ENCODE measurements at places on chromosomes 5 and 9.

DNA sequence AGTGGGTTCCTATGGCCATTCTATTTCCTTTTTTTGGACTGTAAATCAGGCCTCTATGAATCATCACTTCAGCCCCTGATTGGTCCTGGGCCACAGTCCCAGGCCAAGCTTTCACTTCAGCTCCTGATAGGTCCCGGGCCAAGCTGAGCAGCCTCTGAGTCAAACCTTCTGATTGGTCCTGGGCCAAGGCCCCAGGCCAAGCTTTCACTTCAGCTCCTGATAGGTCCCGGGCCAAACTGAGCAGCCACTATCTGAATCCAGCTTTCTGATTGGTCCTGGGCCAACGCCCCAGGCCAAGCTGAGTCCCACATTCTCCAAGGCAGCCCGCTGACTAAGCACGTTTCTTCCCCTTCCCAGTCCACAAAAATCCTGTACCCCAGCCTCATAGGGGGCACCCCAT, 1972.9 kb upstream of the ACO1 start:
- no peak for DNase-seq

- no peak for DNase-seq
These were observed 71.6 kb downstream of the LRRC70 start for GRCh38 chr5:62650197-62650596.

- DNase-seq: no peak
These were observed 1295.6 kb upstream of the CDH6 start for GRCh38 chr5:29897916-29898315.

DNA sequence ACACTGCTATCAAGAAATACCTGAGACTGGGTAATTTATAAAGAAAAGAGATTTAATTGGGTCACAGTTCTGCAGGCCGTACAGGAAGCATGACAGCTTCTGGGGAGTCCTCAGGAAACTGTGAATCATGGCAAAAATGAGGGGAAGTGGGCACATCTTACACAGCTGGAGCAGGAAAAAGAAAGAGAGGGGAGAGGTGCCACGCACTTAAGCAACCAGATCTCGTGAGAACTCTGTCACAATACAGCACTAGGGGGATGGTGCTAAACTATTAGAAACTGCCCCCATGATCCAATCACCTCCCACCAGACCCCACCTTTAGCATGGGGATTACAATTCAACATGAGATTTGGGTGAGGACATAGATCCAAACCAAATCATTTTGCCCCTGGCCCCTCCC, 105.5 kb upstream of the CPLX2 start:
- no peak for DNase-seq

- no peak for DNase-seq
These were observed 461.3 kb downstream of the EBF1 start for GRCh38 chr5:158638396-158638795.

DNA sequence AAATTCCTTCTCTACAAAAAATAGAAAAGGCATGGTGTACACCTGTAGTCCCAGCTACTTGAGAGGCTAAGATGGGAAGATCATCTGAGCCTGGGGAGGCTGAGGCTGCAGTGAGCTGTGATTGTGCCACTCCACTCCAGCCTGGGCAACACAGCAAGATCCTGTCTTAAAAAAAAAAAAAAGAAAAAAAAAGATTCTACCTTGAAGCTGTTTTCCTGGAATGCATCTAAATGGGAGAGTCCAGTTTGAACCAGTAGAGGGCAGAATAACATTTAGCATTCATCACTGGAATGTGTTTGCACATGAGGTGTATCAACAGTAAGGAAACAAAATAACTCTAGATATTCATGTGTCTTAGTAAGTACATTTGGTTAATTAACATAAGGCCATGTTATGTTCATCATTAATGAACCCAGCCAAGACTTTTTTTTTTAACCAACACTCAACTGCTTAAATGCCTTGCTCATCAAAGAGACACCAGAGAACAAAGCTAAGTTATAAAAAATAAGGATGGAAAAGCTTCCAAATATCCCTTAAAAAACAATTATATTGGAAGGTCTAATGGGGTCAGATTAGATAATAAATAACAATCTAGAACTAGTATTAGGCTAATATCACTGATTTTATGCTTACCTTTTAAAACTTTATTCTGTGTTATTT, 16.1 kb downstream of the IFNE start:
- no peak for DNase-seq

GRCh38 chr5:142233083-142234032, 91.5 kb downstream of the SPRY4 start:
- DNase-seq: no peak

DNA sequence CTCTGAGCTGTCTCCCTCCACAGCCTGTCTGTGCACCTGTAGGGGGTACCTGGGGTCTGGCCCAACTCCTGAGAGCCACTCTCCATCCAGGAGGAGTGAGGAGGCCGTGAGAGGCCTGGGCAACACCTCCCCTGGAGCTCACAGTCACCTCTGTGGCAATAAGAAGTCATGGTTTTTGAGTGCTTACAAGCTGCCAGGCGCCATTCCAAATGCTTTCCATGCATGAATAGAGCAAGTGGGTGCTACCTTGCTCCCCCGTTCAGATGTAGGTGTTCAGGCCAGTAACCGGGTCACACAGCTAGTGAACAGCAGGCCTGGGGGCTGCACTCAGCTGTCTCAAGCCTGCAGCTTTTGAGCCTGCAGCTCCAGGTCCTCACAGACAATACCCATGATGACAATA, 30.6 kb downstream of the CORO2A start:
- DNase-seq: no peak

Measured in stimulated activated CD8-positive, alpha-beta memory T cell treated with anti-CD3 and anti-CD28 coated beads, Interleukin-15, amount 100 ng/mL, for 4 hours (primary cell).